ENCODE measurements at places on chromosomes 13 and 19.

DNA sequence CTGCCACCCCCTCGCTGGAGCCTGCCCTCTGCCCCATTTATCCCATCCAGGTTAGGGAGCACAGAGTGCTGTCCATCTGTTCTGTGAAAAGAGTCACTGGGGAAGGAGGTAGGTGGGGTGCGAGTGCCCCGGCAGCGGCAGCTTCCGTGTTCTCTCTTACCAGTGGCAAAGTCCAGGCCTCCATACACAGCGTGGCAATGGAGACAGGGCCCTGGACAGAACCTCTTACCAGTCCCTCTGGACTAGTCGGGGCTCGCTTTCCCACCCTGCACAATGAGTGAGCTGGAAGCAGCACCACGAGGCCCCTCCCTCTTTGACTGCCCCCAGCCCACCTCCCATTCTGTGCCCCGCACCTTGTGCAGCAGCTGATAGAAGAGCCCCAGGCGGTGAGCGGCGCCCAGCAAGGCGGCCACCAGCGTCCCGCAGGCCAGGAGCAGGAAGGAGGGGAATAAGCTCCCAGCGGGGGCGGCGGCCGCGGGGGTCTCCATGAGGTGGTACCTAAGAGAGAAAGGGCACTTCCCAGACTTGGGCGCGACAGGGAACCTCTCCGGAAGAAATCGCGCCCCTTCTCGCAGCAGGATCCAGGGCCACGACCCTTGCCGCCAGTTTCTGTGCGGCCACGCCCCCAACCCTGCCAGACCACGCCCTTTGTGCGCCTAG lies 17.5 kb downstream of the SYDE1 start:
- DNase-seq: no peak

GRCh38 chr13:72643311-72643989 lies 84.0 kb downstream of the MZT1 start:
- no peak for DNase-seq

DNA sequence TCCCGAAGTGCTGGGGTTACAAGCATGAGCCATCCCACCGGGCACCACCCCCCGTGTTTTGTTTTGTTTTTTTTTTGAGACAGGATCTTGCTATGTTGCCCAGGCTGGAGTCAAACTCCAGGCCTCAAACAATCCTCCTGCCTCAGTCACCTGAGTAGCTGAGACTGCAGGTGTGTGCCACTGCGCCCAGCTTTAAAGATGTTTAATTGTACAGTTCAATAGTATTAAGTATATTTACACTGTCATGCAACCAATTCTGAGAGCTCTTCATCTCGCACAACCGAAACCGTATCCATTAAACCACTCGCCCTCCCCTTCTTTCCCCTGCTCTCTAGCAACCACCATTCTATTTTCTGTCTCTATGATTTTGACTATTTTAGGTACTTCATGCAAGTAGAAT lies 15.6 kb downstream of the NUCB1 start:
- DNase-seq: no peak

DNA sequence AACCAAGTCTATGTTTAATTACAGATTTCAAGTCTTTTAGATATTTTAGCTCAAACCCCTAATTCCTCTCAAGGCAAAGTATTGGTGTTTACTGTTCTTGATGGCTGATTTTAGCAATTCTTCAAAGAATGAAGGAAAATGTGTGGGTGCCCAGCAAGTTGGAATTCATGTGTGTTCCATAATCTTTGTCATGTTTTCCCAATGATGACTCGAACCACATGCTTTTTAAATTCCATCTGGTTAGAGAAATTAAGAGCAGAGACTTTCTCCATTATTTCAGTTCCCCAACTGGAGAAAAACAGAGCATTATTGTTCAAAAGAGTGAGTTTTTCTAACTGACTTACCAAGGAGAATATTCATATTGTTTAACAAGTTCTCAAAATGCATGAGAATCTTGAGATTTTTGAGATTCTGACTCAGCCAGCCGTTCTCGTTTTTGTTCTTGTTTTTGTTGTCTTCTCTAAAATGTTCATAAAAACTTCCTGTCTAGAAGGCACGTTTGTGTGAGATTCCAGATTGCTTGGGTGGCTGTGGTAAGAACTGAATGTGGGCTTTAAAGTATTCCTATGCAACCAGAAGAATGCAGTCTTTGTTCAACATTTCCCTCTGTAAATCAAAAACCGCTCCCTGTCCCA lies 404.7 kb downstream of the IRS2 start:
- no peak for DNase-seq

- DNase-seq: peak; percentile 29
These were observed 480.2 kb upstream of the MIR17HG start for GRCh38 chr13:90867336-90867683.

- DNase-seq: no peak
These were observed 139.1 kb upstream of the TRPC4 start for GRCh38 chr13:38008636-38009035.

- no peak for DNase-seq
These were observed 55.7 kb downstream of the MRPL57 start for GRCh38 chr13:21232196-21232595.

- no peak for DNase-seq
These were observed 353.4 kb downstream of the OLFM4 start for GRCh38 chr13:53382008-53382407.

- DNase-seq: no peak
These were observed 361.6 kb downstream of the KLF12 start for GRCh38 chr13:73772449-73773167.

DNA sequence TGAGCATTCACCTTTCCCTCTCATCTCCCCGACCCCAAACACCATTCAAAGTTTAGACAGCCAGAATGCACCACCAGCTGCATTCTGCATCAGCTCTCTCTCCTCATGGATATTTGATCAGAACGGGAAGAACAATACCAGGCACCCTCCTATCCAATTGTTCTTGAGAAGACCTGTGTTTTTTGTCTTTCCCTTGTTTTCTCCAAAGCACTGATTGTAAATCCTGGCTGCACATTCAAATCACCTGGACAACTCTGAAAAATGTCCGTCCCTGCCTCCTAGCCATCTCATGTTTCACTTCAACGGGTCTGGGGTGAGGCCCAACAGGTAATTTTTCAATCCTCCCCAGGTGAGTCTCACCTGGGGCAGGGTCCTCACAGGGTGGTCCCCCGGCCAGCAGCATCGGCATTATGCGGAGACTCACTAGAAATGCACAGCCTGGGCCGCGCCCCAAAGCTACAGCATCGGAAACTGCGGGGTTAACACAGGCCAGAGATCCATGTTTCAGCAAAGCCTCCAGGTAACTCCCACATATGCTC lies 5.5 kb downstream of the IRS2 start:
- DNase-seq: no peak

DNA sequence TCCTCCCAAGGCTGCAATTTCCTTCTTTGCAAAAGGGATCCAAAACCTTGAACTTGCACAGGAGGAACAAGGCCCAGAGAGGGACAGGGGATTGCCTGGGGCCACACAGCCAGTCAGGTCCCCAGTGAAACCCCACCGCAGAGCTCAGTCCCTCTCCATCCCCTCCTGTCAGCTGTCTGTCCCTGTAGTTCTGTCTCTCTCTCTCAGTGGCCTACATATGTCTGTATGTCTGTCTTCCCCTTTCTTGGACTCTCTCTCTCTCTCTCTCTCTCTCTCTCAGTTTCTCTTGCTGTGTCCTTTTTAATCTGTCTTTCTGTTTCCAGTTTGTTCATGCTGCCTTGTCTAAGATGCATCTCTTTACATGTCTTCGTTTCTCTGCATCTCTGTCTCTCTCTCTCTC lies 11.5 kb downstream of the CEACAM19 start:
- no peak for DNase-seq

DNA sequence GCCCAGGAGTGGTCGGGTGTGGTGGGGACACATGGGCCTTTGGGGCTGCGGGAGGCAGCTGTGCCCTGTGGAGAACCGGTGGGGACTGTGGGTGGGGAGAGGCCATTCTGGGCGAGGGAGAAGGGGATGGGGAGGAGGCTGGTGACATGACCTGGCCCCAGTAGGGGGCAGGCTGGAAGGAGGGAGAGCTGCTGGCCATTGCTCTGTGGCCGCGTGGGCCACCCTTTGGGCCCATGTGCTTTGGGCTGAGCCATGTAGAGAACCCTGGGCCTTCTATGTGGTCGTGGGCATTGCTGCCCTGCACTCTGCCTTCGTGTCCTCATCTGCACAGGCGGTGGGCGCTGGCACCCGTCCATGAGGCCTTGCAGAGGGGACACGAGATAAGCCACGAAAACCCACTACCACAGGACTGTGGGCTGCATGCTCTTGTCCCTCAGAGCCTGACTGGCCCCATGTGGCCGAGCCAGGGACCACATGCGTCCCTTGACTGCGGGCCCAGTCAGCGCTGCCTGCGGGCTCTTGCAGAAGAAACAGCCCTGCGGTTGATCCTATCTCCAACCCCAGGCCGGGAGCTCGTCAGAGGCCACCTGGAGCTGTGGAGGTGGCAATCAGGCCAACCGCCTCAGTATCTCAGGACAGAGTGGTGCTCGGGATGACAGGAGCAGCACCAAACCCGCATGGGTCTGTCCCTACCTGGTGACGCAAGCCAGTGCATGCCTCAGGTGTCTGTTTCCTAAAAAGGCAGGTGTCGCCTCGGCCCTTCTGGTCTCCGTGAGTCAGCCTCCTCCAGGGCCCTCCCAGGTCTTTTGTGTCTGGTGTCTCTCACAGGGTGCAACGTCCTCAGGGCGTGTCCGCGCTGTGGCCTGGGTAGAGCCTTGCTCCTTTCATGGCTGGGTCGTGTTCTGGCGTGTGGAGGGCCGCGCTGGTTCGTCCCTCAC lies 14.3 kb downstream of the FZR1 start:
- no peak for DNase-seq

GRCh38 chr19:48997972-48998371 lies 4.3 kb downstream of the RUVBL2 start:
- peak; percentile 38 for DNase-seq

DNA sequence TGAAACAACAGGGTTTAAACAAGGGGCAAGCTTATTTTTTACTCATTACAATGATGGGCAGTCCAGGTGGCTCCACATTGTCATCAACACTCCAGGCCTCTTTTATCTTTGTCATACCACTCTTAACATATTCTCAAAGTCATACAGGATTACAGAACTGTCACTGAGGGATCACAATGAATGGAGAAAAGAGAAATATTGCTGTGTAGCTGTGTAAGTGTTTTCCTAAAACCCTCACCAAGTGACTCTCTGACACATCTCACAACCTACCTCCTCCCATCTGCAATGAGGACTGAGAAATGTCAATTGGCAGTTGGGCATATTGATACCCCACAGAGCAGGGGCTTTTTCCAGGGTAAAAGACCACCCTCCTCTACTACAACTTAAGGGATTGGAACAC lies 562.1 kb downstream of the TBC1D4 start:
- no peak for DNase-seq

GRCh38 chr13:66348745-66349690 lies 881.1 kb downstream of the PCDH9 start:
- DNase-seq: no peak

GRCh38 chr13:108917581-108917980 lies 288.2 kb downstream of the MYO16 start:
- no peak for DNase-seq

DNA sequence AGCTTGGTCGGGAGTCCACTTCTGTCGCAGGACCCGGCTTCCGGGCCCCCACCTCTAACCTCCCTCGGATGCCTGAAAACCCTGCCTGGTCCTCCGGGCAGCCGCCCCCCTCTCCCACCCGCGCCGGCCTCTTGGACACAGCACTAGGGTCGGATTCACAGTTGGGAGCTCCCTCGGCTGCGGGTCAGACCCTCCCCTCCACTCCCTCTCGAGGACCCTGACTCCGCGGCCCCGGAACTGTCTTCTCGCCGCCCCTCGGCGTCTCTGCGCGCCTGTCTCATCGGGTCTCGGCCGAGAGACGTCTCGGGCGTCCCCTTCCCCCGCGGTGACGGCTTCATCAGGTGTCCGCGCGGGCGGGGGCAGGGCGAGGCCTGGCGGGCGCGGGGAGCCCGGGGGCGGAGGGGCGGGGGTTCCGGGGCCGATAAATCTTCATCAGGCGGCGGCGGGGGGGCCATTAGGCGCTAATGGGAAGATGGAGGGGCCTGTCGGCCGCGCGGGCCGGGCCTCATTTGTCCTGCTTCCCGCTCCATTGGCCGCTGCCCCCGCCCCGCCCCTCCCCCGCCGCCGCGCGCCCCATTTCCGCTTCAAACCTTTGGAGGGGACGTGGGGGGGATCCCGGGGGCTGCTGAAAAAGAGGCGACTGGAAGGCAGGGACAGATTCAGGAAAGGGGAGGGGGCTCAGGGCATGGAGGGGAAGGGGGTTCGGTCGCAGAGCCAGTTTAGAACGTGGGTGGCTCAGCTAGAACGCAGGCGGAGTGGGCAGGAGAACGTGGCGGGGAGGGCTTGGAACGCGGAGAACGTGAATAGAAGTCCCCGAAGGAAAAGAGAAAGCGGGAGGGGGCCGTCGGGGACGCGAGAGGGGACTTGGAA lies 11.8 kb upstream of the ERFL start:
- peak; percentile 77 for DNase-seq

DNA sequence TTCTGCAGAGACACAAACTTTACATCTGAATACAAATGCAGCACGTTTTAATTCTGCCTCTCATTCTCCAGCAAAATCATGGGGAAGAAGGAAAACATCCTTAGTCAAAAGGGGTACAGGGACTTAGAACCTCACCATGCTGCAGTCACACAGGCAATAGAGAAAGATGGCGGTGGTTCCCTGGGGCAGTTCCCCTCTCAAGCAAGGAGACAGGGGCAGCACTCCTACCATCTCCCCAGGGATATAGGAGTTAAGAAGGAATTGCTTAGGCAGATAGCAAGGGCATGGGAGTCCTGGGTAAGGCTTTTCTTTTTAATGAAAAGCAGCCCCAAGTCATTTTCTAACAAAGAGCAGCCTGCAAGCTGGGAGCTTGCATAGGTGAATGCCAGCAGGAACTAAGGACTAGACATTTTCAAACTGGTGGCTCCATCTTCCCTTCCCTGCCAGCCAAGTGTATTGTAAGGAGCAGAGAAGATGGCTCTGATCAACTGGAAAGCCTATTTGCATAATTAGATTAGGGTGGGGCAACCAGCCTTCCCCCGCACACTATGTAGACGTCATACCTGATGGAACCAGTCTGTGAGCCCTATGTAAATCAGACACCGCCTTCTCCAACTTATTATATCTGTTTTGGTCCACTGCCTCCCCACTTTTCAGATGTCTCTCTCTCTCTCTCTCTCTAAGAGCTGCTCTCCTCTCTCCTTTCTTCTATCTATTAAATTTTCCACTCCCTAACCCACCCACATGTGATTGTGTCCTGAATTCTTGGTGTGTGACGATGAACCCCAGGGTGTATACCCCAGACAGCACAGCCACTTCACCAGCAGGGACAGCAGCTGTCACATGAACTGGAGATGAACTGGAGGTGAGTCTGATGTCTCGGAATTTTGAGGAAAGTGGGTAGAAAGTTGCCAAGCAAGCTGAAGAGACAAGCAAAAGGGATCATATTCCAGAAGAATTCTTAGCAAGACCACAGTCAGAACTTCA lies 514.5 kb downstream of the IRS2 start:
- DNase-seq: no peak
